ENCODE measurements at places on chromosomes 4 and X. TPM values are rescaled to one million over a fixed set of nuclear protein-coding genes. Genes with fewer than 3 reads are reported as not detected.

- DNase-seq, result no peak
Observed at GRCh38 chr4:65669111-65670019, 924 bp downstream of the EPHA5 start.

The PDS5A gene
- total RNA-seq, result 80.8 TPM

DNA sequence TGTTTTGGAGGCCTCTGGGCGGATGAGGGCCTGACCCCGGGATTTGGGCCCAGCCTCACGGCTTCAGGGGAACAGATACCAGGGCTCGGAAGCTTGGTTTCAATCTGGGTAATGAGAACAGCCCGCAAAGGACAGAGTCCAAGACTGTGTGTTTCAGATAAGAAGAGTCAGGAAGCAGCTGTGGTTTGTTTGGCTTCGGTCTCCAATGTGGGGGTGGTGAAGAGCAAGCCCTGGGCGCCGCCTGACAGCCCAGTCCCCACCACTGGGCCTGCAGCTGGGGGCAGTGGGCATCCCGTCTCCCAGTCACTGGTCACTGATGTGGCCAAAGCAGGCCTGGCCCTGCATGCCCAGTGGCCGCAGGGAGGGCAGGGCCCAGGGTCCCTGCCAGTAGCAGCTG is 9.1 kb downstream of the WFS1 start:
- DNase-seq, result peak; percentile 96

DNA sequence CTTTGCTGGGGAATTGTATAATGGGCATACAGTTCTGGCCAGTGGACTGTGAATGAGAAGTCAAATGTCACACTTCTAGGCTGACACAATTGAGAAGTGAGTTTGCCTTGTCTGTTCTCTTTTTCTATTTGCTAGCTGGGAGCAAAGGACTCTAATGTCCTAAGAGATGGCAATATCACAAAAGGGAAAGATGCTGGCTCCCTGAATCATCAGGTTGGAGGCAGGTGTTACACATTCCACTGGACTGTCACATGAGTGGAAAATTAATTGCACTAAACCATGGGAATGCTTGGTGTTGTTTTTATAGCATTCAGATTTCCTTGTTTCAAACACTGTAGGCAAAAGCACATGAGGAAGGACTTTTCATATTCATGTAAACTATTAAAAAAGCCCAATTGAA is 388.3 kb downstream of the ADAM29 start:
- no peak for DNase-seq

The COL4A5 gene
- total RNA-seq, result 28.1 TPM

GRCh38 chr4:88793475-88793874 is 95.8 kb upstream of the NAP1L5 start:
- DNase-seq, result no peak

DNA sequence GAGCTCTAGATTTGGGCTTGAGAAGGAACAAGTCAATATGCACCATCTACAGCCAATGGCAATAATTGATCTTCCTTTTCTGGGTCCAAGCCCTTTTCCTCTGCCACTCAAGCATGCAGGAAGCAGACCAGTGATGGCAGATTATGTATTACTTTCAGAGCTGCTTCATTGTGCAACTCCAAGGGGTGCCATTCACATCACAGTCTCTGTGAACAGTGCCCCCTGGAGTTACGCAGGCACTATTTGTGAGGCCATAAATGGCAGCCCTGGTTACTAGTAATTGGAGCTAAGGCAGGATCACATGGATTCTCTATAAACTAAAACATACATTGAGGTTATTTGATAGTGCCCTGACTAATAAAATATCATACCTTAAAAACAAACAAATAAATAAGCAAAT is 313.4 kb upstream of the SLC7A11 start:
- DNase-seq, result no peak

DNA sequence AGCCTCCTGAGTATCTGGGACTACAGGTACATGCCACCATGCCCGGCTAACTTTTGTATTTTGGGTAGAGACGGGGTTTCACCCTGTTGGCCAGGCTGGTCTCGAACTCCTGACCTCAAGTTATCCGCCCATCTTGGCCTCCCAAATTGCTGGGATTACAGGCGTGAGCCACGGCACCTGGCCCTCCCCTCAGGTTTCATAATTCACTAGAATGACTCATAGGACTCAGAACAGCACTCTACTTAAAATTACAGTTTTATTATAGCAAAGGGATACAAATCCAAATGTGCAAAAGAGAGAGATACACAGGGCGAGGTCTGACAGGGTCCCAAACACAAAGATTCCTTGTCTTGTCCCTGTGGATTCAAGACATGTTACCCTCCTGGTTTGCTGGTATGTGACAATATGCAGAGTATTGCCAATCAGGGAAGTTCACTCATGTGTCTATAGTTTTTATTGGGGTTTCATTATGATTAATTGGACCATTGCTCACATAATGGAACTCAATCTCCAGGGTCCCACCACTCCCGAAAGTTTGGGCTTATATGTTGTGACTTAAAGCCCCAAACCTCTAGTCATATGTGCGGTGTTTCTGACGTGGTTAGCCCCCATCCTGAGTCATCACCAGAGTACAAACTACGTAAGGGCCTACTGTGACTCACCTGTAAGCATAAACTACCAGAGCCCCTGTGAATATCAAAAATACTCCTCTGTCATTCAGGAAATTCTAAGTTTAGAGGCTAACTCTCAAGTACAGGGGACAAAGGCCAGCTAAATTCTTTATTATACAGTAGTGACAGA is 5.2 kb downstream of the YIPF6 start:
- peak; percentile 2 for DNase-seq

- no peak for DNase-seq
Observed at GRCh38 chr4:138540056-138540800, 298.1 kb upstream of the SLC7A11 start.
